ENCODE measurements at places on chromosomes 4 and X.

GRCh38 chrX:56787734-56788152, 58.7 kb downstream of the NBDY start:
- no peak for DNase-seq

- no peak for DNase-seq
Measured at GRCh38 chrX:117959045-117959444, 157.6 kb downstream of the KLHL13 start.

DNA sequence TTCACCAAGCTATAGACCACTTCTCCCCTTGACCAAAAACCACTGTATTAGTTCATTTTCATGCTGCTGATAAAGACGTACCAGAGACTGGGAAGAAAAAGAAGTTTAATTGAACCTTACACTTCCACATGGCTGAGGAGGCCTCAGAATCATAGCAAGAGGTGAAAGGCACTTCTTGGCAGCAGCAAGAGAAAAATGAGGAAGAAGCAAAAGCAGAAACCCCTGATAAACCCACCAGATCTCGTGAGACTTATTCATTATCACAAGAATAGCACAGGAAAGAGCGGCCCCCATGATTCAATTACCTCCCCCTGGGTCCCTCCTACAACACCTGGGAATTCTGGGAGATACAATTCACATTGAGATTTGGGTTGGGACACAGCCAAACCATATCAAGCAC, 97.8 kb downstream of the DOCK11 start:
- DNase-seq, result no peak

DNA sequence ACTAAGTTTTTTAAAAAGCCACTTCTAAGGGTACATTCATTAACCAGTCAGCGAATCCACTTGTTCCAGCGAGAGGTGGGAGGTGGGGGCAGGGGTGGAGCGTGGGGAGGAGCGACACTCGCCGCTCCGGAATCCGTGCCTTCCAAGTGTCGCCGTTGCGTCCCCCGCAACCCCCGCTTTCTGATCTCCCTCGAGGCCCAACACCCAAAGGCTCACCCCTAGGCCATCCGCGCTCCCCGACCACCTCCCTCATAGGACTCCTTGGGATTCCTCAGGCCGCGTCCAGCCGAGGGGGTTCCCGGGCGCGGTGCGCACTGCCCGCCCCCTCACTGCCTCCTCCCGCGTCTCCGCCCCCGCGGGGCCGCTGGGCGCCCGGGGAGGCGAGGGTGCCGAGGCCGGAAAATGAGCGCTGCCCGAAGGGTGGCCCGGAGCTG, 108.1 kb upstream of the STOX2 start:
- DNase-seq, result no peak

DNA sequence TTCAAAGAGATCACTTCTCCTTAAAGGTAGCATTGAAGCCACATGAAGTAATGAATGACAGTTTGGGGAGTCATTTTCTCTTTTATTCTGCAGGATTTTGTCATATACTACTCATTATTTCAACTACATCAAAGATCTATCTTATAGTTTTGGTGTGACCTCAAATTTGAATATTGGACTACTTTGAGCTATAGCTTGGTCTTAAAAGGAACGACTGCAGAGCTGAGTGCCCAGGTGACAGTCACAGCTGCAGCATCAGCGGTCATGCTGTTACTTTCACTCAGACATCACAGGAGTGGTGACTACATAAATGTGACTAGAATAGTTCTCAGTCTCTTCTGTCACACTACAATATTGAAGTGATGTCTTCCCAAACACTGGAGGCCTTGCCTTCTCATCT, 10.7 kb upstream of the SPCS3 start:
- DNase-seq, result no peak

DNA sequence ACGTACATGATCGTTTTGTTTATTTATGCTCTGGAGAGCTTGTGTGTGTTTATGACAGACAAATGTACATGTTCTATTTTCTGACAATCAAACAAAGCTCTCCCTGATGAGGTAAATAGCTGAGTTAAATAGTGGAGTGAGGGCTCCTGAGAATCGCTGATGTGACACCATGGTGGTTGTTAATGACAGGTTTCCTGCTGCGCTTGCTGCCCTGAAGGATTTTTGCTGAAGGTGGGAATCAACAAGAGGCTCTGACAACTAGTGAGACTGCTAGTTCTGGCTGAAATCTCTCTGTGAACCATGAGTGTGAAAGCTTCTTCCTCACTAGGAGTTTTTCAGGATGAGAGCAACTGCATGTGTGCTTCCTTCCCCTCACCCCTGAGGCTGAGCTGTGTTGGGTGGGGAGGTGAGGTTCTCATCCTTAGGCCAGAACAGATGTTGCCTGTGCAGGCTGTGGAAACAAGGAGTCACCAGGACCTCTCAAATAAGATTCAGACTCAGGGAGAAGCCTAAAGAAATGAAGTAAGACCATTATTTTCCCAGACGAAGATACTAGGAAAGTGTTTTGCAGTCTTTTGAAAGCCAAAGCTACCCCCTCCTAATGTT, 173.4 kb upstream of the JADE1 start:
- DNase-seq, result no peak

GRCh38 chrX:153844509-153845082, 14.3 kb upstream of the PDZD4 start:
- DNase-seq, result no peak

DNA sequence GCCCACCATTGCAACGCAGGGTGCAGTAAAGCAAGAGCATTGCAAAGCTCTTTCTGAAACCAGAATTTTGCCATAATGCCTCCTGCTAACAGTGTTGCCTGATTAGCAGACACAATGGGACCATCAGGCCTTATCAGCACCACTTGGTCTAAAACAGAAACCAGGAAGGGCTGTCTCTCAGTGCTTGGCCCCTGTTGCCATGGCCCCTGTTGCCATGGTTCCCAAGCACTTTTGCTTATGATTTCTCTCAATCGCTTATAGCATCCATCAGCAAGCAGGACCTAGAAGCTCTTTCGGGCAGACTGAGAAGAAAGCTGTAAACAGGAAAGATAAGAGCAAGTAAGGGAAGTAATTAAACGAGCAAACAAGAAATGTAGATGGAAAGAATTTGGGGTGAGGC, 36.8 kb downstream of the RTL5 start:
- DNase-seq, result peak; percentile 24

DNA sequence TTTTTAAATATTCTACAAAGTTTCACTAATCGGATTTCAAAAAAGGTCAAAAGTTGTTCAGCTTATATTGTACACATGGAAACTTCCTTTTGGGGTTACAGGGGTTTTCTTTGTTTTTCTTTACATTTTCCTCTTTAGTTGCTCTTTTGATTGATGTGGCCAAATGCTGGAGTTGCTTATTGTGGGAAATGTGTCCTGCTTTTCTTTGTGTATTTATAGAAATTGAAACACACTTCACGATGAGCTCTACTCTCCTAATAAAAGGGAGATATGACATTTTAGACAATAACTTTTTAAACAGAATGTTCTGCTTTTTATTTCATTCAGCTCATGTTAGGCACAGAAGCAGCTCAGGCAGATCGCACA, 50.7 kb upstream of the SPRY1 start:
- DNase-seq, result no peak

- DNase-seq, result no peak
Measured at GRCh38 chr4:38468339-38468866, 195.6 kb upstream of the KLF3 start.

- no peak for DNase-seq
Measured at GRCh38 chr4:88646528-88647280, 50.9 kb downstream of the NAP1L5 start.

- DNase-seq, result no peak
Measured at GRCh38 chr4:104492183-104492771, 2.4 kb downstream of the CXXC4 start.

- no peak for DNase-seq
Measured at GRCh38 chr4:181960384-181960783, 282.8 kb upstream of the TENM3 start.

DNA sequence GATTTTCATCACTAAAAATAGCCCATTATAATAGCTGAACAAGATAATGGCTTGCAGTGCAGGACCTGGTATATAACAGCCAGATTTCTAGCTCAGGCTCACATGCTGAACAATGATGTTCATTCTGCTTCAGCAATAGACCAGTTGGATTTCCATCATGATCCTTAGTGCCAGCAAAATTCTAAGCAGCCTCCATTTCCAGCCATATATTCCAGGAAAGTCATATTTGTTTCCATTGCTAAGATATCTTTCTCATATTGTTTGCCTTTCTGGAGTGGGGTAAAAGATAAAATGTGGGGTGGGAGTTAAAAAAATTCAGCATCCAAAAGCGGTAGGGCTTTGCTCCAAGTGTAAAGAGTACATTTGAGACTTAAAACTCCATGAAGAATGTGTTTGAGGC, 2344.1 kb downstream of the PCDH7 start:
- DNase-seq, result no peak

GRCh38 chrX:107831071-107831730, 5.5 kb downstream of the MID2 start:
- no peak for DNase-seq

DNA sequence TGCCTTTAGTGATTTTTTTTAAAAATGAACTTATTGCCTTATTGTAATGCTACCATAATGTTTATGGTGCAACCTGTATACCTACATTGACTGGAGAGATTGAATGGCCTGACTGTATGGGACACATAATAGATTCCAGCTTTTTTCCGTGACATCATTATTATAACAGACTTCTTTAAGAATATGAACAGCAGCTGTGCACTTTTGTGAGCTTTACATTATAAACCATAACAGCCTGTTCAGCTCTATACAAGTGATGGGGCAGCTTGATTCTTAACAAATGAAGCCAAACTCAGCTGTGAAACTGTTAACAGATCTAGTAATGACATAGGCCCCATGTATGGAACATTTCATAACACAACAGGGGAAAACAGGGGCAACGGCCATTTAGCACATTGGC, 187.0 kb downstream of the BMPR1B start:
- DNase-seq, result no peak

DNA sequence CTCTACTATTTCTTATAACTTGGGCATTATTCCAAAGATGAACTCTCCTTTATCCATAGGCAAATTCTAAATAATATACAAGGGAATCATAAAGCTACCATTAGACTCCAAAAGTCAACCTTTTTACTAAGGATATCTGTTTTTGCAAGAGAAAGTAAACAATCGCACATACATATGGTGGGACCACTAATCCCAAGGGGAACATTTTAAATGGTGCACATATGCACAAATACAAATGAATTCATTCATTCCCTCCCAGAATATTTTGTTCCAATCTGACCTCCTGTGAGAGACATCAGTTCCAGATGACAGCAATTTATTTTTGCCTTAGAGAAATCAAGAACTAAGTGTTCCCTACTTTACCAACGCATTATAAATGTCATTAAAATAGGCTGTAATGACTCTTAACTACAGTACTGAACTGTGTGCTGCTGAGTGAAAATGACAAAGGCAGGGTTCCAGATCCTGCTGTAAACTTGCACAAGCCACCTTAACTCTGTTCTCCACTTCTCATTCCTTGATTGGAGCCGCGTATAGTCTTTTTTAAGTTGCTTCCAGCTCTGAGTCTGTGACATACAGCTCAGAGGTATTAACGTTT, 2.0 kb downstream of the DHX15 start:
- DNase-seq, result no peak

- no peak for DNase-seq
Measured at GRCh38 chrX:140664939-140665338, 44.6 kb upstream of the LINC00632 start.

GRCh38 chr4:130760246-130760645, 1664.3 kb downstream of the C4orf33 start:
- no peak for DNase-seq

- no peak for DNase-seq
Measured at GRCh38 chrX:9476810-9477575, 12.1 kb downstream of the TBL1X start.

- DNase-seq, result no peak
Measured at GRCh38 chr4:66059556-66059955, 389.3 kb upstream of the EPHA5 start.

DNA sequence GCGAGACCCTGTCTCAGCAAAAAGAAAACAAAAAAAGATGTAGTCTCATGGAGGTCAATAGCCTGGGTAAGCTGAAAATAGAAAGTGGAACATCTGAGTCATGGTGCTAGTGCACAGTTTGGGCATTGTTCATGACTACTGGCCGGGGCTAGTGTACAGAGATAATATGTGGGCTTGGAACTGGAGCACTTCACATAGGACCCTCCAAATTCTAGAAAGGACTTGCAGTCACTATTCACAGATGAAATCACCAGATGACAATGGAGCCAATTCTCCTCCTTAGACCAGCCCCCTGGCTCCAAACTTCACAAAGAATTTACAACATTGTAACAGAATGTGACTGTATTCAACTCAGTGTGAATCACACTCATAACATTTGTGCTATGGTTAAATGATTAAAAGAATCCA, 367.8 kb upstream of the SLC7A11 start:
- no peak for DNase-seq

- DNase-seq, result no peak
Measured at GRCh38 chr4:147496500-147496899, 15.6 kb downstream of the EDNRA start.

GRCh38 chr4:188691811-188692210, 552.6 kb downstream of the TRIML1 start:
- no peak for DNase-seq

- DNase-seq, result no peak
Measured at GRCh38 chr4:122044501-122044900, 92.6 kb upstream of the TRPC3 start.

DNA sequence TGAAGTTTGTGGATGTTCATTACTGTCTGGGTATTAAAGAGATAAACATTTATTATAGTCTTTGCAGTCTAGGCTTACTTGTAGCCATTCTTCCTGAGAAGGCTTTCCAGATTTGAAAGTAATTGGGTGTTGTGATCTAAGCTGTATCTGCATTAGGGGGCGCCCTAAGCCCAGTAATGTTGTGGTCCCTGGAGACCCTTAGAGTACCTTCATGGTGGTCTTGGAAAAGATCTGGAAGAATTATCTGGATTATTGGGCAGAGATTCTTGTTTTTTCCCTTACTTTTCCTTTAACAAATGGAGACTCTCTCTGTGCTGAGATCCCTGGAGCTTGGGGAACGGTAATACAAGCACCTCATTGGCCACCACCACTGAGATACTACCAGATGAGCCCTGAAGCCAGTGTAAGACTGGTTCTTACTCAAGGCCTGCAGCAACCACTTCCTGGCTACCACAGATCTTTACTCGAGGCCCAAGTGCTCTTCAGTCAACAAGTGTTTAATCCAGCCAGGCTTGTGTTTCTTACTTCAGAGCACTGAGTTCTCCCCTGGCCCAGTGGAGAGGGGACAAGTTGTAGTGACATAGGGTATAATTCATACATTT, 63.1 kb downstream of the RTL3 start:
- no peak for DNase-seq

DNA sequence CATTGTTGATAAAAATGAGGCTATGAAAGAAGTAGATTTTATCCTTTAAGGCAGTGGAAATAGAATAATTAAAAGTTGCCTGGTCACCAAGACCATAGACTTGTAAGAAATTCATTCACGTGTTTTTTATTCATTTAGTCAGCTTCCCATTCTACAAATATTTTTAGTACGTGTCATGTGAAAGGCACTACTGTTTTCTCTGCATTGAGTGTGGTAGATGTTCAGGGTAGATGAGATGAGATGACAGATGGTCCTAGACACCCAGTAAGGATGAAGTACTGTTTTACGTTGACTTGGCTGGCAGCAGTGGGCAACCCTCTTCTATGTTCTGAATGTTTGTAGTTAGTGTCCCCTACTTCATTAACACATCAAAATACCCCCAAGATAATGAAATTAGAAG, 228.1 kb downstream of the ARHGAP24 start:
- no peak for DNase-seq

Measured in stimulated activated naive B cell treated with anti-CD40 and anti-IgM and Interleukin-4, amounts not matched to agents 10 μg/mL and 1 μg/mL and 100 μg/mL, for 72 hours (primary cell).